Progenitor cell of endocrine pancreas (in vitro differentiated cells): ENCODE measurements at places on chromosomes 3 and 15. TPM values are rescaled to one million over a fixed set of nuclear protein-coding genes. Genes with fewer than 3 reads are reported as not detected.

The MAP6D1 gene
- 1.9 and 2.4 TPM in 2 replicates for total RNA-seq

The TIPIN gene
- 10.1 and 11.0 TPM in 2 replicates for total RNA-seq

- no peaks in the 10 kb centered on the region for H3K36me3 ChIP-seq
- peaks cover 4% of the 10 kb centered on the region for H3K4me1 ChIP-seq
- DNase-seq = no peak
Measured at GRCh38 chr3:96071097-96071496, 743.3 kb upstream of the EPHA6 start.

DNA sequence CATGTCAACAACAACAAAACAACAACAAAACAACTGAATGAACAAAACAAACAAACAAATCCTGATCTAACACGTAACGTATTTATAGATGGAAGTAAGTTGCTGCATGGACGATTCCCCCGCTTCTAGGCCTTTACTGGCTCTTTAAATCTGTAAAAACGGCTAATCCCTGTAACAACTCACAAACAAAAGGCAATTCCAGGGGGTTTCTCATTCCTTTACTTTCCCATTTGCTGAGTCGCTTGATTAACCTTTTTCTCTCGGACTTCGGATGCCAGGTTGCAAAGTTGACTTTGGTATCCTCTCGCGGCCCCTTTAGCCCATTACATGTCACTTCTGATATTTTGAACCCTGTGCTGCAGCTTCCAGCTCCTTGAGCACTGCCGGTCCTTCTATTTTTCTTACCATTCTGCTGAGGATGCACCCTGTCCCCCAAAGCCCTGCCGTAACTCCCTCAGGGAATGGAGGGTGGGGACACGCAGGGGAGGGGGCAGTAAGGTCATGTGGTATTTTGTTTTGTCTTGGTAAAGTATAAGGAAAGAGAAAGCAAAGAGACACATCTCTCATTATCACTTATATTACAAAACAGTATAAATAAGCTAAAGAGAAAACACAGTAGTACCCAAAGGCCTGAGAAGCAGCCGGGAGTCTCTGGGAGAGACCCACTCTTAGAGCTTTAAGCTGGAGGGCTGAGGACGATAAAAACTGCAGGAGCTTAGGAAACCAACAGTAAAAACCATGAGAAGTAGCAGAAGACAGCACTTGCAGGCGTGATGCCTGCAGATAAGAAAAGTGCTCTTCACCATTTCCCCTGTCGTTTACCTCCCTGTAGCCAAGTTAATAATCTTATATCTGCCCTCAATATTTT, 457.8 kb upstream of the ZNF717 start:
- no peak overlapping the region for H3K27ac ChIP-seq
- no peaks in the 10 kb centered on the region for H3K27me3 ChIP-seq
- DNase-seq = no peak

DNA sequence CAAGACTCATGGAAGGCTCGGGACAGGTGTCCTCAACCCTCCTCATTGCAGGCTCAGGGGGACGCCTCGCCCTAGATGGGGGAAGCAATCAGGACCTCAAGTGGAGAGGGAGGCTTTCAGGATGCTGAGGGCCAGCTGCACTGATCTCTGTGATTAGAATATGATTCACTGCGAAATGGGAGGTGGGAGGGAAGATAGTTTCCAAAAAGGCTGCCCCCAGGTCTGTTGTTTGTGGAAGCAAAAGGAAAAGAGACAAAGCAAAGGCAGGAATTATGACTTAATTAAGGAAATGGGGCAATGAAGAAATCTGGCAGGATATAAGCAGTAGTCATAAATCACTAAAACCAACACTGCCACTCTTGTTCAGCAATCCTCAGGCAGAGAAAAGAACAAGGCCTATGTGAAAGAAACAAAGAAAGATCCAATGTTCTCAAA, 85.6 kb upstream of the ABHD17C start:
- DNase-seq = no peak
- no peak overlapping the region for H3K27ac ChIP-seq
- H3K36me3 ChIP-seq = no peaks in the 10 kb centered on the region
- H3K4me3 ChIP-seq = no peak overlapping the region
- H3K27me3 ChIP-seq = peaks cover 7% of the 10 kb centered on the region
